Hematopoietic multipotent progenitor cell treated with erythropoietin and hydrocortisone succinate and interleukin-3 and kit ligand, for 15 days (in vitro differentiated cells): ENCODE measurements at places on chromosomes 6 and 20.

- DNase-seq, result peak; percentile 38
Measured at GRCh38 chr6:99458319-99458718, 33.2 kb upstream of the PNISR start.

DNA sequence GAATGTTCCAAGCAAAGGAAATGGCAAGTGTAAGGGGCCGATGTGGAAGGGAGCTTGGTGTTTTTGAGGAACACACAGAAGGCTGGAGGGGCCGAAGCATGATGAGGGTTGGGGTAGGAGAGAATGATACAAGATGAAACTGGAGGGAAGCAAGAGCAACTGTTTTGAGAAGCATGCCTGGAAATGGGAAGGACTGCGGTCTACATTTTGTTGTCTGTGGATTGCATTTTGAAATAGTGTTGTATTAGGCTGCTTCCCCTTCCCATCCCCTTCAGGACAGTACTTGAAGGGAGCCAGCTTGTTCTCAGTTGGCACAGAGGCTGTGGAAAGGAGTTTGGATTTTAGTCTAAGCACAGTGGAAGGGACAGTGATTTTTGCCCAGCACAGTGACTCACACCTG is 2.2 kb downstream of the TM9SF4 start:
- no peak for DNase-seq

DNA sequence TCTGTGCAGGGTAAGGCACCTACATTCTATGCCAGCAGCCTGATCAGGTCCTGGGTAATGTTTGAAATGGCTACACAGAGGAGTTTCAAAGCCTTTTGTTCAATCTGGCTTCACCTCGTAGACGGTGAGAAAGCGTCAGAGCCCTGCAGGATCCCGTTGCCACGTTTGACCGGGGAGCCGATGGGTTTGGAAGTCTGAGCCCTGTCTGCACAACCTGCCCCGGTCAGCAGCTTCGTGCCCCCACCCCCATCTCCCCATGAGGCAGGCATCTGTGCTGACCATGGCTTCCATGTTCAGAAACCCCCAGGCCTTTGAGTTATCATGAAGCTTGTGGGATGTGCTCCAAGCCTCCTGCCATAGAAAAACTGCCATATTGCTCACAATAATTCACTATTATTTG is 63.9 kb downstream of the PTPN1 start:
- no peak for DNase-seq

DNA sequence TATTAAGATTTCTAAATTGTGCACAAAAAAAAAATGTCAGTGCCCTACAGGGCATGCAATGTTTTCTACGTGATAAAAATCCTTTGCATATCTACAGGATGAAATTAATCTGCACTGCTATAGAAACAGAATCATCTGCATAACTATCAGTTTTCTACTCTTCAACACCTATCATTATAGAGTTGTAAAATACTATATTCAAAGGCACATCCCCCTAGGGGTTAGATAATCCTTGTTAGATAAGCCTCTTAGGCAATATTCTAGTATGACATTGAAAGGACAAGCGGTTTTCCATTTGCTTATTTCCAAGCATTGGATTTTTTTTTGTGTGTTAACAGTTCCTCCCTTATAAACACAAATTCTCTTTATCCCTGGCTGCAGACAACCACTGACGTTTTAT is 98.7 kb upstream of the LAMA2 start:
- no peak for DNase-seq

GRCh38 chr20:10824750-10825500 is 151.1 kb upstream of the JAG1 start:
- no peak for DNase-seq

- no peak for DNase-seq
Measured at GRCh38 chr6:6781172-6781872, 192.8 kb downstream of the LY86 start.

DNA sequence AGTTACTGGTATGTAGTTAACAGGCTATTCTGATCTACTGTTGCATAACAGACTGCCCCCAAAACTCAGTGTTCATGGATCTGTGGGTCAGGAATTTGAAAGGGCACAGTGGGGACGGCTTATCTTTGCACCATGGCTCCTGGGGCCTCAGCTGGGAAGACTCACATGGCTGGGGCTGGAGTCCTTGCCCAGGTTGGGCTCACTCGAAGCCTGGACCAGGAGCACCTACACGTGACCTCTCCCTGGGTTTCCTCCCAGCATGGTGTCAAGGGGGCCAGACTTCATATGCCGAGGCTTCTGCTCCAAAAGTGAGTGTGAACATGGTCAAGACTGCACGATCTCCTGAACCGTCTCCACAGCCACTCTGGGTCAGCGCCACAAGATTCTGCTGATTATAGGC is 11.7 kb downstream of the SYNDIG1 start:
- DNase-seq, result no peak

DNA sequence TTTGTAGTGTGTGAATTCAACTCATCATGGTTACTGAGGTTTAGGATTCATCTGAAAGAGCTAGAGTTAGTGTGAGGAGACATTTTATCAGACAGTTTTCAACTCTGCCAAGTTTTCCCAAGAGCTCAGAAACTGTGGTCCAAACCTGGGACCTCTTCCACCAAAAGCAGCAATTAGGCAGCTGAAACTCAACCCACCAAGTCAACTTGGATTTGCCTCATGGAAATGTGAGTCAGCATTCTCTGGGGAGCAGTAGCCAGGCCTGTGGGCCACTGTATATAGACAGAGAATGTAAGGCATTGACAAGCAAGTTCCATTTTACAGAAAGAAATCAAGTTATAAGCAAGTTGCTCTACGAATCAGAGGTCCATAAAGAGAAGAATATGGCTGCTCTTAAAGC is 178.8 kb upstream of the HDDC2 start:
- no peak for DNase-seq

DNA sequence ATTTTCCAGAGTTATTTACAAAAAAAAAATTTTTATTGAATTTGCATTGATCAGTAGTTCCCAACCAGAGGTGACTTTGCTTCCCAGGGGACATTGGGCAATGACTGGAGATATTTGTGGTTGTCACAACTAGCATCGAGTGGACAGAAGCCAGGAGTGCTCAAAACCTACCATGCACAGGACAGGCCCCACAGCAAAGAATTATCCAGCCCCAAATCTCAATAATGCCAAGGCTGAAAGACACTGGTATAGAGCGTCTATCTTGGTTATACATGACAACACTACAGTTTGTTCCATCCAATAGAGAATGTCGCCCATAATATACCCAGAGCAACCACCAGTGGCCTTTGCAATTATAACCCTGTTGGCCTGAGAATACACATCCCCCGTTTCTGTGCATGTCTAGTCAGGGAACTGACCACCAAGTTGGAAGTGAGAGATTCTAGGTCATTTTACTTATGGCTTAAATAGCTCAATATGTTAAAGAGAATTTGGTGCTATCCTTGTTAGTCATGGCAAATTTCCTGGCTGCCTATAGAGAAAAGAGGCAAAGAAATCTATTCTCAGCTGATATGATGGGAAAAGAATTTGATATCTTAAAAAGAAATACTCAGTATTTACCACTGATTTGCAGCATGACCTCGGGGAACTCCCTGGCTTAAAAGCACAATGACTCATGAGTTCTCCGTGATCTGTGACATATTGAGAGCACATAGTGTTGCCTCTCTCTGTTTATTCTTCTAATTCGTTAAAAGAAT is 76.0 kb upstream of the ADTRP start:
- DNase-seq, result no peak

- DNase-seq, result no peak
Measured at GRCh38 chr6:163021054-163021453, 293.3 kb downstream of the PACRG start.

DNA sequence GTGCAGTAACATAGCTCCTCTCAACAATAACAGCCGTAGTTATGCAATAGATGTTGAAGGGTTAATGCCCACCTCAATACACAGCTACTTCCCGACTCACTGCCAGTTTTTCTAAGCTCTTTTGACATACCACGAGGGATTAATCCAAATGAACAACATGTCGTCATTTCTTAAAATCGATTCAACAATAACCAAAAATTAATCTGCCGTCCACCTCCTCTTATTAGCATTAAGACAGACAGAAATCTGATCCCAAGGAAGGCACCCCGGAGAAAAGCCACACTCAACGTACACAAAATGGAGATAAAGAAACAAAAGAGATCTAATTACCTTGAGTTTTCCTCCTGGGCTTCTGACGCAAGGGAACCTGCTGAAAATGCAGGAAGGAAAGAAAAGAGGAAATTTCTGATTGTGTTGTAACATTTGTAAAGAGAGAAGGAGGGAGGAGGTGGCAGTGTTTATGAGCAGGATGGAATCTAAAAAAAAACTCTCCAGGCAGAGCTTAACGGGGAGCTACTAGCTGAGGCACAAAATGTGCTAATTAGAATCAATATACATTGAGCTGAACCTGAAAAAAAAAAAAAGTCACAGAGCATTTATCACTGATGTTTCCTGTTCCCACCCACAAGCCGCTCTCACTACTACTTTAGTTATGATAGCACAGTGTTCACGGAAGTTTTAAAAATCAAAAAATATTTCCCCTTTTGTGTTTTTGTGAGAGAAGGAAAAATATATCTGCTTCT is 109.3 kb downstream of the IPCEF1 start:
- DNase-seq, result no peak

DNA sequence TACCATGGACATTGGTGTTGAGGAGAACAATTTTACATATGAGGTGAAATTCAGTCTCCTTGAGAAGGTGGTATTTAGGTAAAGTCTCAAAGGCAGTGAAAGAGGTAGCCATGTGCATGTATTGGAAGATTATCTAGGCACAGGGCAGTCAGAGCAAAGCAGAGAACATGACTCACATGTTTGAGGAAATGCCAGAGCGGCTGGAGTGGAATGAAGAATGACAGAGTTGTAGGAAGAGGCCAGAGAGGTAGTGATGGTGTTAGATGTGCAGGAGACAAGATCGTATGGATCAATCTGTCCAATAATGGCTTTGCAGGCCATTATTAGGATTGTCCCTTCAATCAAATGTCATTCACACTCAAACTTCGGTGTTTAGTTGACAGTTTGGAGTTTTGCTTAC is 449.4 kb upstream of the PTCHD4 start:
- DNase-seq, result no peak

DNA sequence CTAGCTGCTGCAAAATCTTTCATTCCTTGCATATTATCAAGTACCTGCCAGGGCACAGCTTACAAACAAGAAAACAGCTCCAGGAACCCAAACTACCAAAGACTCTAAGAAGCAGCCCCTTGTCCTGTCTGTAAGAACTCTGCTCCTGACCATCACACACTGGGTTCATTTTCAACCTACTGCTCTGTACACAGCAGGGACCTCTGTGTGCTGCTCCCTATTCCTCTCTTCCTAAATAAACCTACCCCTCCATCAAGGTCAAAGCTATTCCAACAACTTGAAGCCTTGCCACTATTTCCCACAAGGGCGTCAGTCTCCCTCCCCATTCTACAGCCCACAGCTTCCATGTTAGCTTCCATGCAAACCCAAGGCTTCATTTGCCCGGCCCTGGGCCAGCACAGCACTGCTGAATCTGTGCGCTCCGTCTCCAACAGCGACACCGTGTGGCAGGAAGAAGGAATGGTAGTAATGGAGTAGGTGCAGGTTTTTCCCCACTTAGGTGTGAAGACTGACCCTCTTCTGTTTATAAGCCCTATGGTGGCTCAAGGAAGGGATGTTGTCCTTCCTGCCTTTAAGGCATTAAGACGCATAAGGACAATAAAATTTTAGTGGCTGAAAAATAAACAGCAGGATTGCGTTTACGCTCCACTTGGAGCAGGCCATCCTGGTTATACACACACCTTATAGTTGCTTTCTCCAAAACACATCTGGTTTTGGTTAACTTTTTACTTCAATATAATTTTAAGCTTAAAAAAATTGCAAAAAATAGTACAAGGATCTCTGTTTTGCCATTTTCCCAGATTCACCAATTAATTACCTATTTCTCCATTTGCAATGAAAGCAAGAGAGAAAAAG is 115.2 kb upstream of the NXT1 start:
- peak; percentile 73 for DNase-seq

- DNase-seq, result no peak
Measured at GRCh38 chr6:6287415-6287814, 33.0 kb downstream of the F13A1 start.

GRCh38 chr6:125818225-125818657 is 27.5 kb downstream of the NCOA7 start:
- DNase-seq, result no peak

- DNase-seq, result no peak
Measured at GRCh38 chr6:109736273-109737025, 45.4 kb downstream of the FIG4 start.

GRCh38 chr6:162638931-162639574 is 88.5 kb downstream of the PRKN start:
- no peak for DNase-seq

- DNase-seq, result no peak
Measured at GRCh38 chr6:16248271-16248853, 10.0 kb downstream of the GMPR start.

DNA sequence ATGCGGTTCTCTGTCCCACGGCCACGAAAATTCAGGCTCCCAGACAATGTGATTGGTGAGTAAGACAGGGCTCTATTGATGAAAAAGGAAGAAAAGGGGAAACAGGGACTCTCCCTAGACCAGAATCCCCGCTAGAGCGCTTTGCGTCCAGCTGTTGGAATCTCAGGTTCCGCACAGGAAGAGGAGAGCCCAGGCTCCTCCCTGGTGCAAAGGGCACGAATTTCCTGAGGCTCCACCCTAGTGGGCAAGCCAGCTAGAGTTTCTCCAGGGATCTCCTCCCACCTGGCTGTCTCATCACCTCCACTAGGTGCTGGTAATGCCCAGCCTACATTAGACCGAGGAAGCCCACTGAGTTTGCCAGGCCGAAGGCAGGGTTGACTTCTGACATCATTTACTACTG is 135.9 kb upstream of the SOX4 start:
- no peak for DNase-seq

DNA sequence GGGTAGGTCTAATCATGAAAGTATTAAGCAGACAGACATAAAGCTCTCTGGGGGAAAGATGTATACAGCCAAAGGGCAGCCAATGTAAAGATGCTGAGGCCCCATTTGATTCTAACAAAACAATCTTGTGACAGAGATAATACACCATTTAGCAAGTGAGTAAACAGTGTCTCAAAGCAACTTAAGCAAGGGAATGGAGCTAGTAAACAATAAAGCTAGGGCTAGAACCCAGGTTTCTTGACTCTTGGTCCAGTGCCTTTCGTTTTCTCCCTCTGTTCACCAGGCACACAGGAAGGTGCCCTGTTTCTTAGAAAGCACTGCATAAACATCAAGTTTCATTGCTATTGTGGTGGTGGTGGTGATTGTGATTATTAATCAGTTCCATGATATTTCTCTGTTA is 5.1 kb downstream of the ELOVL2 start:
- DNase-seq, result no peak

GRCh38 chr6:75657327-75657726 is 55.6 kb downstream of the SENP6 start:
- DNase-seq, result no peak
